ENCODE measurements at places on chromosomes 11 and 22. TPM values are rescaled to one million over a fixed set of nuclear protein-coding genes. Genes with fewer than 3 reads are reported as not detected.

Gene TECTA
- total RNA-seq = 1.5 TPM

Gene XRRA1
- 14.5 TPM for total RNA-seq

Gene AIFM3
- total RNA-seq = 0.45 TPM

Gene UBQLNL
- total RNA-seq = 0.36 TPM

Gene C11orf91
- total RNA-seq = not detected

Gene TRIM49
- total RNA-seq = not detected

Gene GUCY1A2
- 1.1 TPM for total RNA-seq

Gene TSSK2
- total RNA-seq = not detected

GRCh38 chr11:78907636-78908035, 333.0 kb upstream of the NARS2 start:
- no peak for DNase-seq

GRCh38 chr11:119445379-119445778, 22.4 kb upstream of the THY1 start:
- DNase-seq = no peak

DNA sequence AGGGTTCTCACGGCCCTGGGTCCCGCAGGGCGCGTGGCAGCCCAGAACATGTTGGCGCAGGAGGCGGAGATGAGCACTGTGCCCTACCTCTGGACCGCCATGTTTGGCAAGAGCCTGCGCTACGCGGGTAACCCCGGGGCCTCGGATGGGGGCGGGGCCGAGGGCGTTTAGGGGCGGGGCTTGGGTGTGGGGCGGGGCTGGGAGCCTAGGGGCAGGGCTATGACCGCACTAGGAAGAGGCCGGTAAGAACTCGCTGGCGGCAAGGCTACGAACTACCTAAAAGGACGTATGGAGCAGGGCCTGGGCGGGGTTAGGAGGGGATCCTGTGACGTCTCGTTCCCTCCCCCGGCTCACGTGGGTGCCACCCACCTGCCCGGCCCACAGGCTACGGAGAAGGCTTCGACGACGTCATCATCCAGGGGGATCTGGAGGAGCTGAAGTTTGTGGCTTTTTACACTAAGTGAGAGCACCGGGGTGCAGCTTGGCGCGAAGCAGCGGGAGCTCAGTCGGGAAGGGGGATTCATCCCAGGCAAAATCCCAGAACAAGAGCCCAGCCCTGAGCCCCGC, 2.8 kb upstream of the LZTR1 start:
- peak; percentile 49 for DNase-seq

DNA sequence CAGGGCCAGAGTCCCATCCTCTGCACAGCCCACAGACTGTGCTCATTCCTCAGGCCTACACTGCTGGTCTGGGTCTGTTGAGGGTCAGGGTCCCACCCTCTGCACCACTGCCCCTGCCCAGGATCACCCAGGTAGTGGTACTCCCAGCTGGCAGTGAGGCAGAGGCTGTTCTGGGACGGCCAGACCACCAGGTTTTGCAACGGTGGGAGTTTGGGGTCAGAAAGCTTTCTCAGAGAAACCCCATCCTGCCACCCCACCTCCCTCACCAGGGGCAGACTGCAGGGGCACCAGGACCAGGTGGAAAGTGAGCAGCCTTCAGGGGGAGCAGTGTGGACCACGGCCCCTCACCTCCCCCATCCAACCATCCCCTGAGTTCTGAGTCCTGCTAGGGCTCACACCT, 10.8 kb downstream of the NPTXR start:
- no peak for DNase-seq

GRCh38 chr11:109984634-109985289, 108.4 kb upstream of the ZC3H12C start:
- DNase-seq = no peak

DNA sequence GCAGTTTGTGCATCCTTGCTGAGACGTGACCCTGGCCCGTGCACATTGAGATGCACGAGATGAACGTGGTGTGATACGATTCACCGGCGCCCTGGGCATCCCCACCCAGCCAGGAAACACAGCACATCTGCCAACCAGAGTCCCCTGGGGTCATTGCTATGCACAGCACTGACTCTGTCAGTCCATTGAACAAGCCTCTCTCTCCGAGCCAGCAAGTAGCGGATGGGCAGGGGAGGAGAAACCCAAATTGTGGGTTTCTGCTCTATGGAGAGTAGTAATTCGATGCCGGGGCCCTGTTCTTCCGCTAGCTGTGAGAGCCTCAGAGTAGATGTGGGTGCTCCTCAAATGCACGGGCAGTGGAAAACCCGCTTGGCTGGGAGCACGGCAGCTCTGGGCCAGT, 85.1 kb downstream of the ARHGAP8 start:
- no peak for DNase-seq

DNA sequence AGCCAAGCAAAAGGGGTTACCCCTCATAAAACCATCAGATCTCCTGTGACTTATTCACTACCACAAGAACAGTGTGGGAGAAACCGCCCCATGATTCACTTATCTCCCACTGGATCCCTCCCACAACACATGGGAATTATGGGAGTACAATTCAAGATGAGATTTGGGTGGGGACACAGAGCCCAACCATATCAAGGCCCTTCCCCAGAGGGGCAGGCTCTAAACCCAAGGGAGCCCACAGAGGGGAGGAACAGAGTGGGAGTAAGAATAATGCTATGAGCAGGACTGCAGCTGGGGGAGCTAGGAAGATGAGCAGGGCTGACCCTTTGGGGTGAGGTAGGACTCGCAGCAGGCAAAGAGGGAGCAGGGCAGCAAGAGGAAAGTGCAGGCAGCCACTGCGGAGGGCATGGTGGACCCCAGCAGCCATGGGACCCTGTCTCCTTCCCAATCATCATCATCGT, 59.3 kb downstream of the CD82 start:
- DNase-seq = no peak

DNA sequence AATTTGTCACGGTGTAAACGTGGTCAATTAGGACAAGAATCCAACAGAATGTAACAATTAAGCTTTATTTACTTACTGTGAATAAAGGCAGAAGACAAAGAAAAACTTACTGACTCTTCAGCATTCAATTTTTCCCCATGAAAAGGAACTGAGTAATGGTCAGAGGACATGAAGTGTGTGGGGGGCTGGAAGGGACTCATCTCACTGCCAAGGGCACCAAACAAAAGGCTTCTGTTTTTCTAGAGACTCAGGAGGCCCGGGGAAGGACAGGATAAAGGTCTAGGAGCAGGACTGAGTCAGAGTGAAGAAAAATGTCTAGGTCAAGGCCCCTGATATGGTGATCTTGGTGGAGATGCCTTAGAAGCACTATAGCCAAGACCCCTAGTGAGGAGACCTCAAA, 564.2 kb upstream of the ANO5 start:
- DNase-seq = no peak

DNA sequence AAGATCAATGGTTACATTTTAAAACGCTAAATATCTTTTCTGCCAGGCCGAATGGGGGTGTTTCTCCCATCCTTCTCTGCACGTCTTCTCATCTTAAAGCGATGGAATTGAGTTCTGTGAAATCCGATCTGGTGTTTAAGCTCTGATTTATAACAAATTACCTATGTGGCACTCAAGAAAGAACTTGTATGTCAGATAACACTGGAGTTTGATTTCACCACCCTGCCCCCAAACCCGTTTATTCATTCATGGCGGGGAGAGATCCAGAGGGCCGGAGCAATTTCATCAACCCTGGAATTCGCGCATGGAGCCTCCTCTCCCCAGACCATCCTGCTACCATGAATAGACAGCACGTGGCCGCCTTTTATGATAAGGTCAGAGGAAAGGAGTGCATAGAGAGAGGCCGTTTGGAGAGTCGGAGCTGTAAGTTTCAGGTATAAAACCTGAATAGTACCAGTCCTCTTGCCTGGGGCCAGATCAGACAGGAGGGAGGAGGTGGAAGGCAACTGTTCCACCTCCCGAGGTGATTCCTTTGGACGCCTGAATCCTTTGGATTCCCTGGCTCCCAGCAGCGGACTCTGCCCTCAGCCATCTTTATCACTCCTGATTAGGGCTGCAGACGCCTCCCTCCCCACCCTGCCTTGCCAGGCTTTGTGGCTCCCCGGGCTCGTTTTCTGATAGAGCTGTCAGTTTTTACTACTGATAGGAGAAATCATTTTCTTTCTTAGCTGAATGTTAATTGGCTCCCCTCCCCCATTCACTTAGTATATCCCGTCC, 27.3 kb upstream of the NFAM1 start:
- no peak for DNase-seq

- no peak for DNase-seq
Observed at GRCh38 chr11:83540728-83541127, 254.6 kb upstream of the CCDC90B start.

Measured in fibroblast of the aortic adventitia (primary cell).